A549 treated with RU486 at 1 μM for 4 hours (cell line): ENCODE measurements at places on chromosomes 3 and 15. TPM values are rescaled to one million over a fixed set of nuclear protein-coding genes. Genes with fewer than 3 reads are reported as not detected.

KIF7 gene
- 3.1 to 5.7 TPM (median 3.9 TPM) in 5 replicates for total RNA-seq

DOCK3 gene
- 0.27 to 0.39 TPM (median 0.34 TPM) in 5 replicates for total RNA-seq

GOLGA6B gene
- total RNA-seq: 0.09 TPM in 1 of 5 replicates, not detected in the others

ISLR2 gene
- total RNA-seq: 0.15 to 0.29 TPM (median 0.20 TPM) in 4 of 5 replicates, not detected in the other

ADCY5 gene
- total RNA-seq: 0.09 to 0.81 TPM (median 0.50 TPM) in 5 replicates
